ENCODE measurements at places on chromosomes 2 and 18.
A peak's percentile ranks its signal among the peaks of the same experiment; 100 is the strongest.

DNA sequence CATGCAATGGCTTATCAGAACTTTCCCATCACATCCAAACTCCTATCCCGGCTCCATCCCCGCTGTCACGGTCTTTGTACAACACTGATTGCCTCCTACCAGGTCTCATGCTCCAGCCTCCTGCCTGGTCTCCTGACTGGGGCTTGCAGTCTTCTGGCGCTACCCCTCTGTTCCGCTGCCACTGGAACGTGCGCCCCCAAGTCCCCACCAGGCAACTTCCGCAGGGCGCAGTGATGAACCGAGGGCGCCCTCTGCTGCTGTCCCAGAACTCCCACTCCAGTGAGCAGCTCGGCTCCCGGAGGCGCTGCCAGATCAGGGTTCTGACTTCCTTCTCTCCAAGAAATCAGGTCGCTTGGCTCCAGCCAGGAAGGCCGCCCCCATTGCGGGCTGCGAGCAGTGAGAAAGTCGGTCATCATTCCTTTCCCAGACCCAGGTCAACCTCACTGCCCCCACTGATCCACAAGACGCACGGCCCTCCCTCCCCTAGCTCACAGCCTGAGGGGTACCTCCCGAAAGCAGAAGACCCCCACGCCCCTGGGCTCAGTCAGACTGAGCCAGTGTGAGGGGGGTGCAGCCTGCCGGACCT lies 43.9 kb upstream of the RAB11FIP5 start:
- DNase-seq: peak; percentile 60

DNA sequence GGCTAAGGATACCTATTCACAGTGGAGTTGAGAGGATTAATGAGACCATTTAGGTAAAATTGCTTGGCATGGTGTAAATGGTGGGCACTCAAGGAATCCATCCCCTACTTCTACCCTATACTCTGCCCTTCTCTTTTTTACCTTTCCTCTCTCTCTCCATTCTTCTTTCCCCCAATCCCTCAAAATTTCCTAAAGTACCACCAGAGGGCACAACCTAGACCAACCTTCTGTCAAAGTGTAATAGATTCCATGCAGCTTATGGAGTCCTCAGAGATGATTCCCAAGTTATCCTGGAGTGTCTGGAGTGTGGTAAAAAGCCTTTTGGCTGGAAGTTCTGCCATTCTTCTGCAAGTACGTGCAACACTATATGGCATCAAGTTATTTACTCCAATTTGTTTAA lies 33.0 kb upstream of the CCDC195 start:
- no peak for DNase-seq

- DNase-seq: no peak
These were observed 786.9 kb downstream of the EPHA4 start for GRCh38 chr2:220785178-220785577.

- no peak for DNase-seq
These were observed 81.6 kb downstream of the ASAP2 start for GRCh38 chr2:9288233-9288632.

- no peak for DNase-seq
These were observed 204.1 kb downstream of the LDLRAD4 start for GRCh38 chr18:13422541-13423147.

DNA sequence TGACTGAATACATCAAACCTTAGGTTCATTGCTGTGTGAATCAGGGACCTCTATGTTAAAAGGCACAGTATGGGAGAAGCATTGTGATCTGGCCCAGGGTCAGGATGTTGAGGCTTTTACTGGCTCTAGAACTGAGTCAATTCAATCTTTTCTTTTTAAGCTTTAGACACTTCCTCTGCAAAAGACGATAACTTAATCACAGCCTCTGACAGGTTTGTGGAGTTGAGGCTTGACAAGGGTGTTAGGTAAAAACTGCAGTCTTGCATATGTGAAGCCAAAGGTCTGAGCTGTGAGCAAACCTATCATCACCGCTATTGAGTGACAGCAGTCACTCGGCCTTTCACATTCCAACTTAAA lies 17.3 kb upstream of the ARHGAP25 start:
- peak; percentile 51 for DNase-seq

DNA sequence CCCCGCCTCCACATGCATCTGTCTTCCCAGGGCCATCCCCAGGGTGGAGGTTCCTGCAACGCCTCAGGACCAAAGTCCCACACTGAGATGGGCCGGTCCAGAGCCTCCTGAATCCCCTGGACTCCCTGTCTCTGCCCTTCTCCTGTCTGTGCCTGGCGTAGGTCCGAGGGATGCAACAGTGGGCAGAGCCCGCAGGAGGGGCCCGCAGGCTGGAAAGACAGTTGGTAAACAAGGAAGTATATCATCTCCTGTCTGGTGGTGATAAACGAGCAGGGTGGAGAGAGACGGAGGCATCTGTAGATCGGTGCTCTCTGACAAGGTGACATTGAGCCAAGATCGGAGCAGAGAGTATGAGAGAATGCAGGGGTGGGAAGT lies 72.6 kb upstream of the RAB6C start:
- no peak for DNase-seq

GRCh38 chr18:13267431-13267873 lies 48.9 kb downstream of the LDLRAD4 start:
- DNase-seq: no peak

- DNase-seq: no peak
These were observed 8.6 kb upstream of the ATP6V1B1 start for GRCh38 chr2:70927138-70927537.

DNA sequence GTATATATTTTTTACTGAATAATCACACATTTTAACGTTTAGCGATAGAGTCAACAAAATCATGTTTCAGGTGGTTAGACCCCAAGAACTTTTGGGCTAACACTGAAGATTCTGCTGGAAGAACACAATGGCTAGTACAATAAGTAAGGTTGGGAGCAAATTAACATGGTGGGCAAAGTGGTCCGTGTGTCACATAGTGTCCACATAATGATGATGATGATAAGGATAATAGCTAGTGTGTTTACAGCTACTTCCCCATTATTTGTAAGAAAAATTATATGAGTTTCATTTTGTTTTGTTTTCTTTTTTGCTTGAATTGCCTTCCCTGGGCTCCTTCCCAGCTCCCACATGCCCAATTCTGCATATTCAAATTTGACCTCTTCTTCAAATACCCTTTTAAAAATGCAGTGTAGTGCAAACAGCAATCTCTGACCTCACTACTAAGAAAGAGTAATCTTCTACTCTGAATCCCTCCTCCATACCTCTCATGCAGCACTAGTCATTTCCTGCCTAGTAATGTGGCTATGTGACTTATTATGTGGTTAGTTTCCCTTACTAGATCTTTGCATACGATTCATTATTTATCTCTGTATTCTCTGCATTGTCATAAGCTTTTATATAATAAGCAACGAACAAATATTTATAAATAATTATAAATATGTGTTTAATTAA lies 16.9 kb upstream of the VPS54 start:
- no peak for DNase-seq

DNA sequence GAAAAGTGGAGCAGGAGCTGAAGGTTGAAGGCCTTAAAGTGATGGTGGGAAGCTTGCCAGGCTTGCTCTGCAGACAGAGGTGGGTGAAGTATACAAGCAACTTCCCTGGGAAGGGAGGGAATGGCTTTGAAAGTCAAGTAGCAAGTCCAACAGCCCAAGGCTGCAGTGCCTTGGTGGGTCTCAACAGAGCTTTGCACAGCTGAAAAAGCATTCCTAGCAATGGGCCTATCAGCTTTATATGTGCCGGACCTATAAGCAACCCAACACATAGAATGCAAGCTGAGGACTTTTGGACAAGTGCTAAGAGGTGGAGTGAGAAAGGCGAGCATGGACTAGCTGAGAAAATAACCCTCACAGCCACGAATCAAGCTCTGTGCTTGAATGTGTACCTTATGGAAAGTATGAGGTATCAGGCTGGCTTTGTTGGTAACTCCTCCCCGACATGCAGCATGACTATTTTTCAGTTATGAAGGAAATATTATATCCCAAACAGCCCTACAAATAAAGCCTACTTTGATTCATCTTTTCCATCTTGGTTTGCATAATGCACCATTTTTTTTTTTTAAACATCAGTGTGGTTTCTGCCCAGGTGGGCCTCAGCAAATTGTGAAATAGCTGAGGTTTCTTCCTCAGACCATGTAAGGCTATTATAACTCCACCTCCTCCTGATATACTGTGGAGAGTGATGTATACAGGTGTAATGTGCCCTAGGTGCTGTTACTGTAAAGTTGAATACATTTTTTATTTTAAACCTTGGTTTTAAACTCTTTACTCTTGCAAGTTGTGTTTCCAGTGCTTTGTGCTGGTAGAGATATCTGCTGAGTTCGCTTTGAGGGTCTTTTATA lies 241.4 kb upstream of the CXCR4 start:
- no peak for DNase-seq

DNA sequence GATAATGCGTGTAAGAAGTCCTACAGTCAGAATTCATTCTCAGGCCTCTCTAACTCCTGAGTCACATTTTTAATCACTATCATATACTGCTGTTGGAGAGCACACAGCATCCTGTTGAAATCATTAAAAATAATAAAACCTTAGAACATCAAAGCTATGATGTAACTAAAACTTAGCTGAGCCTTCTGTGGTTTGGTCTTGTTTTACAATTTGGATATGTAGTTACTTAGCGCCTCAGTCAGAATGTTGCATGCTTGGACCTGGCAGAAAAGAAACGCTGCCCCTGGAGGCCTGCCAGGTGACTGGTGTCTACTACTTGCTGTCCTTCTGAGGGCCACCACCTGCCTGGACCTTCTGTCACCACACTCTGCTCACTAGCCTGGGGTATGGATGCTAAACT lies 261.1 kb upstream of the RASGRP3 start:
- no peak for DNase-seq

DNA sequence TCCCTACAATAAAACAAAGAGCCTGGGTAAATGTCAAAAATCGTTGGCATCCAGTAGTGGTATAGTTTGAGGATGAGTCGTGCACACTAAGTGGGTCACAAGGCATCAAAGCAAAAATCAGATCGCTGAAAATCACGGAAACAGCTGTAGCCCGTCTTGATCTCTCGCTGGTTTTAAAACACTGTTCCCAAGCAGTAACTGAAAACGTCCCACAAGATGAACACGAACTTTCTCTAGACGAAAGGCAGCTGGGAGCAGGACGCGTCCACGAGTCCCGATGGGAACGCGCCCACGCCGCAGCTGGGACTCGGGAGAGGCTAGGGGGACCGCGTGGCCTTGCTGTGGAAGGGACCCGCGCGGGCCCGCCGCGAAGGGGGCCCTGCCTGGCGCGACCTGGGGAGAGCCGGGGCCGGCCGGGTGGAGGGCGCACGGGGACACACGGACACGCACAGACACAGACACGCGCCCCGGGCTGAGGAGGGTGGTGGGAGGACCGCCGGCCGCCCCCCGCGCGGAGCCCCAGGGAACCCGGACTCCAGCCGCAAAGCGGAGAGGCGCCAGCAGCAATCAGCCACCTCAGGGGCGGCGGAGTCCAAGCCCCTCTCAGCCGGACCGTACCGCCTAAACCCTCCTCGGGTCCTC lies 651 bp downstream of the STK17B start:
- DNase-seq: no peak

DNA sequence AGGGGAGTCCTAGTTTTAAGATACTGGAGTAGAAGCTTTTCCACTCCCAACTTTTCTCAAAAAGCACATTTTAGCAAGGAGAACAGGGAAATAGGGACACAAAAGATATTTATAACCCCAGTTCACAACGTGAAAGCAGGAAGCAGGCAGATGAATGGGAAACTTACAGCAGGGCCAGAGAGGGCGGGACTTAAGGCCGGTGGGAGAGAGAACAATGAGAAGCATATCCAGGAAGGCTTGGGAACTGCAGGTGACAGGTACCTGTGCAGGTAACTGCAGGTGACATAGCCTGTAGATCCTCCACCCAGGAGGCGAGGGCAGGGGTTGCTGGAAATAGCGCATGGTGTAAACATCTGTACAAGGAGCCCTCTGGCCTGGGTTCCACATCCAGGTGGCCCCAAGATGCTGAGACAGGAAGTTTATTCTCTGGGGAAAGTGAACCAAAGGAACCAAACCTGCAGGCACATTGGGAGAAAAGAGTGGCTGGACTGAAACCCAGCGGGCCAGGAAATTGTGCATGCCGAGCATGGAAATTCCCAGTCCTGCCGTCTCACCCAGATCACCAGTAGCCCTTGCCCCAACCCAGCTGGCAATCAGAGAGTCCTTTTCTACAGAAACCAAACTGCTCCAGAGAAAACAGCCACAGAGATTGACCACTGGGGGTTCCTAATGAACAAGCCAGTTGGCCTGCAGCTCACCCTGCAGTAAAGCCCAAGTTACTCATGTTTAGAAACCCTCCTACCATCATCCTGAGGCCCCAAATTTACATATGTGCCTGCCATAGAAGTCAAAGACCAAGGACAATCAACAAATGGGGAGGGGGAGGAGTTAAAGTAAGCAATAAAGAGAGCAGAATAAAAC lies 24.3 kb upstream of the COL6A3 start:
- no peak for DNase-seq

DNA sequence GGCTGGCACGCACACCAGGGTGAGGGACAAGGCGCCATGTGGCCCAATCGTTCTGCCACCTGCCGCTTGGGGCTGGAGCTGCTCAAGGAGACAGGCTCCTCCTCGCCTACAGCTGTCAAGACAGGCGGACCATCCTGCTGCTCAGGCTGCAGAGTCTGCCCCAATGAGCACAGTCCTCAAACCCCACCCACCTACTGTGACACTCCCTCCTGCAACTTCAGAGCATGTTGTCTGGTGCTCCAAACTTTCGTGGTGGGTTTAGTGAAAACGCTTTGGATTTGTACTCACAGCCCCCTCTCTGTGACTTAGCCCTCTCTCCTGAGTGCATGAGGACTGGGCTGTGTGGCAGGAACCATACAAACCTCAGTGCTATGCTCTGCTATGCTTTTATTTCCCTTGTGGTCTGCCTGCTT lies 23.2 kb upstream of the SLC35F6 start:
- no peak for DNase-seq

DNA sequence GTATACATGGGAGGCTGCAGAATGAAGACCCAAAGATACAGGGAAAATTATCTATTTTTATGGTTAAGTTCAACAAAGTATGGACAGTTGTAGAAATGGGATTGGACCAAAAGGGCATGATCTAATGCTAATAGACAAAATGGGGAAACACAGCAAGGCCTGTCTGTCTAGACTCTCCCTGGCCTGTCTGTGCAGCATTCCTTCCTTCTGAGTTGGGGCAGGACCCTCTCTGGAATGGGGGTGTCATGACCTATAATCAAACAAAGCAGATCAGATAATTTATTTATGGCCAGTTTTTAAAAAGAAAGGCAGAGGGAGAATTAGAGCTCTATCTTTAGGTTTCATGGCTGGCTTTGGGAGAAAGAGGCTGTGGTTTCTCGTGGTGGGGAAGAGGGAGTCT lies 104.4 kb downstream of the CTIF start:
- no peak for DNase-seq

Data from activated naive CD4-positive, alpha-beta T cell treated with anti-CD3 and anti-CD28 coated beads, Interleukin-2, amount 50 U/mL, for 72 hours (primary cell).